ENCODE measurements at places on chromosomes 2 and 18.

DNA sequence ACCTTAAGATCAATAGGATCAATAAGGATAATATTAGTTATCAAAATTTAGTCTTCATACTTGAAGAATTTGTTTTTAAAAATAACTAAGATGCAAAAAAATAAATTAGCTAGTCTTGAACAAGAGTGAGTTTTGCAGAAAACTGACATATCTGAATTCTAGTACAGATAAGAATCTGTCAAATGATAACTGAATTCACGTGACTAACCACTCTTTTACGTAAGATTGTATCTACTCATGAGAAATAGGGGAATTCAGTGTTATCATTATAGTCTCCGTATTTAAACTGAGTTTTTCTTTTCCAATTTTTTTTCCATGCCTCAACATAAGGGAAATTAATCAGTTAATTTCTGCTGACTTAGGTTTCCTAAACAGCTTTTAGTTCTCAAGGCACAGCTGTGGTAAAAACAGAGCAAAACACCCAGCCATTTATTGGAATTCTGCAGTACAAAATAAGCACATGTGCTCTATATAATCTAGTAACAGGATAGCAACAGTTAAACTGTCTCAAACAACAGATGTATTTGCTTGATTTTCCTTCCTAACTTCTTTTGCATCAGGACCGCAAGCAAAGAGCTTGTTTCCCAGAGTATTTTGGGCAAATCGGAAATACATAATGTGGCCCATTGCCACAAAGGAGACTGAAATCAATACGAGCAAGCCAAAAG, 19.1 kb downstream of the SLC40A1 start:
- no peaks in the 10 kb centered on the region for H3K27me3 ChIP-seq
- H3K36me3 ChIP-seq: no peaks in the 10 kb centered on the region
- H3K4me3 ChIP-seq: no peak overlapping the region
- DNase-seq: no peak
- H3K4me1 ChIP-seq: peaks cover 38% of the 10 kb centered on the region

- H3K27ac ChIP-seq: no peak overlapping the region
- no peak for DNase-seq
- H3K4me3 ChIP-seq: no peak overlapping the region
- H3K36me3 ChIP-seq: no peaks in the 10 kb centered on the region
- H3K27me3 ChIP-seq: no peaks in the 10 kb centered on the region
Measured at GRCh38 chr2:59232394-59233165, 991.5 kb upstream of the FANCL start.

DNA sequence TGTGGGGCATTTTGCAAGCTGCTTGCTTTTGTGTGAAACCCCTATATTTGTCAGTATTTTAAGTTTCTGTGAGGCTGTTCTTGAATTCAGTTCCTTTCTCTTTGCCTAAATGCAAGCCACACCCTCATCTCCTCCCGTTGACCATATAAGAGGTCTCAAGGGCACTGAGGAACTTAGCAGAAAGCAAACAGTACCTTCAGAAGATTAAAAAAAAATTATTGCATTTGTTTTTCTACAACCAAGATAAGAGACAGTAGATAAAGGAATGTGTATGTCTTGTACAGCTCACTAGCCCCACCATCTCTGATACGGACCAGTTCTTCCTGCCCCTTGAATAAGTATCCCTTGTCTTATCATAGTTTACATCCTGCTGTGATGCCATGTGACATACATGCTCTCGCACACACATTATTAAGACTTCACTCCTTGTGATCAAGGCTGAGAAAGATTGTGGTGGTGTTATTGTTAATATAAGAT, 64.2 kb downstream of the NPAS2 start:
- no peaks in the 10 kb centered on the region for H3K27me3 ChIP-seq
- no peak for DNase-seq
- no peaks in the 10 kb centered on the region for H3K36me3 ChIP-seq
- peaks cover 15% of the 10 kb centered on the region for H3K4me1 ChIP-seq
- no peak overlapping the region for H3K4me3 ChIP-seq

GRCh38 chr18:54717673-54718407, 110.4 kb upstream of the RAB27B start:
- H3K27me3 ChIP-seq: no peaks in the 10 kb centered on the region
- H3K27ac ChIP-seq: no peak overlapping the region
- H3K4me1 ChIP-seq: no peaks in the 10 kb centered on the region
- no peaks in the 10 kb centered on the region for H3K36me3 ChIP-seq
- DNase-seq: no peak
- no peak overlapping the region for H3K4me3 ChIP-seq

GRCh38 chr2:1642993-1643619, 101.2 kb downstream of the PXDN start:
- H3K36me3 ChIP-seq: no peaks in the 10 kb centered on the region
- DNase-seq: no peak
- no peaks in the 10 kb centered on the region for H3K4me1 ChIP-seq
- H3K4me3 ChIP-seq: no peak overlapping the region
- no peaks in the 10 kb centered on the region for H3K27me3 ChIP-seq

- no peak overlapping the region for H3K4me3 ChIP-seq
- no peak for DNase-seq
- H3K36me3 ChIP-seq: no peaks in the 10 kb centered on the region
- peak overlapping the region; percentile 20 for H3K27ac ChIP-seq
- H3K27me3 ChIP-seq: peaks cover 3% of the 10 kb centered on the region
Measured at GRCh38 chr2:23380562-23381065, 4.4 kb upstream of the KLHL29 start.

GRCh38 chr2:111705239-111705638, 178.8 kb downstream of the ANAPC1 start:
- H3K27ac ChIP-seq: no peak overlapping the region
- no peak overlapping the region for H3K4me3 ChIP-seq
- no peaks in the 10 kb centered on the region for H3K27me3 ChIP-seq
- DNase-seq: no peak

- H3K4me1 ChIP-seq: peaks cover 11% of the 10 kb centered on the region
- H3K36me3 ChIP-seq: no peaks in the 10 kb centered on the region
- no peaks in the 10 kb centered on the region for H3K27me3 ChIP-seq
- H3K27ac ChIP-seq: no peak overlapping the region
- peak; percentile 17 for DNase-seq
- no peak overlapping the region for H3K4me3 ChIP-seq
Measured at GRCh38 chr2:233974530-233975071, 57.4 kb downstream of the TRPM8 start.

- no peak for DNase-seq
- no peak overlapping the region for H3K4me3 ChIP-seq
- H3K36me3 ChIP-seq: no peaks in the 10 kb centered on the region
- no peaks in the 10 kb centered on the region for H3K27me3 ChIP-seq
- no peak overlapping the region for H3K27ac ChIP-seq
Measured at GRCh38 chr18:8003878-8004675, 437.0 kb downstream of the PTPRM start.

DNA sequence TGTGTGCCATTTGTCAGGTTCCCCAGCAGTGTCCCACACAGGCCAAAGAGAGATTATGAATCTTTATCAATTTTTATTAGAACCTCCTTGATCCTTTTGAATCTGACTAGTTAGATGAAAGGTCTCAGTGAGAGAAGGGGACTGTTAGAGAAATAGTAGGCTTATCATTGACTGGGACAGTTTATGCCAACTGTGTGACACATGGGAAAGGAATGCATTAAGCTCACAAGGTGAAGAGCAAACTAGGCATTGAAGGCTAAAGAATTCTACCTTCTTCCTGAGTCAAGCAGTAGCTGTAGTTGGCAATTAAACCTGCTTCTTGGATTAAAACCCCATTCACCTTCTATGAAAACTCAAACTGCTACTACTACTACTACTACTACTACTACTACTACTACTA, 389.6 kb upstream of the CDH19 start:
- H3K4me3 ChIP-seq: no peak overlapping the region
- no peaks in the 10 kb centered on the region for H3K27me3 ChIP-seq
- DNase-seq: no peak
- no peak overlapping the region for H3K27ac ChIP-seq
- no peaks in the 10 kb centered on the region for H3K36me3 ChIP-seq

- no peak for DNase-seq
- H3K4me3 ChIP-seq: no peak overlapping the region
- H3K36me3 ChIP-seq: no peaks in the 10 kb centered on the region
- no peak overlapping the region for H3K27ac ChIP-seq
- H3K4me1 ChIP-seq: no peaks in the 10 kb centered on the region
Measured at GRCh38 chr2:165391791-165392190, 77.7 kb upstream of the CSRNP3 start.

- no peaks in the 10 kb centered on the region for H3K36me3 ChIP-seq
- no peak overlapping the region for H3K27ac ChIP-seq
- H3K4me3 ChIP-seq: no peak overlapping the region
- DNase-seq: no peak
- H3K4me1 ChIP-seq: no peaks in the 10 kb centered on the region
Measured at GRCh38 chr2:216242365-216242764, 129.9 kb downstream of the MARCHF4 start.

DNA sequence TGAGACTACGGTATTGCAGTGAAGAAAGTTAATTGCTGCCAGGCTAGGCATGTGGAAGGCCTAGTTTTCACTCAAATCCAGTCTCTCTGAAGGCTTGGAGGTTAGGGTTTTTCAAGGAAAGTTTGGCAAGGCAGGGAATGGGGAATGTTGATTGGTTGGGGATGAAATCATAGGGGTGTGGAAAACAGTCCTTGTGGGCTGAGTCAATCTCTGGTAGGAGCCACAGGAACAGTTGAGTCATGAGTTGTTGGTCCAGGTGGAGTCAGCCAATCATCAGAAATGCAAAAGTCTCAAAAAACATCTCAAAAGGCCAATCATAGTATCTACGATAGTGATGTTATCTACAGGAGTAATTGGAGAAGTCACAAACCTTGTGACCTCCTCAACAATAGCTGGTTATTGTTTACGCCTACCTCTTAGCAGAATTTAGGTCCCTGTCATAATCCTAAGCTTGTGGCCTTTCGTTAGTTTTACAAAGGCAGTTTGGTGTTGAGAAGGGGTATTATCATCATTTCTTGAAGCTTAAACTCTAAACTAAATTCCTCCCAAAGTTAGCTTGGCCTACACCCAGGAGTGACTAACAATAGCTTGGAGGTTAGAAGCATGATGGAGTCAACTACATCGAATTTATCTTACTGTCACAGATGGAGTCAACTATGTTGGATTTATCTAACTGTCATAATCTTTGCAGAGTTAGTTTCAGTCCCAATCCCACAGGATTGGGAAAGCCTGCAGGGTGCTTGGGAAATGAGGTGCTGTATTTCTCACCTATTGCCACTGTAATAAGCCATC, 33.7 kb upstream of the APCDD1 start:
- H3K36me3 ChIP-seq: no peaks in the 10 kb centered on the region
- H3K27me3 ChIP-seq: no peaks in the 10 kb centered on the region
- DNase-seq: no peak

- H3K27ac ChIP-seq: peak overlapping the region; percentile 46
- H3K4me1 ChIP-seq: peaks cover 44% of the 10 kb centered on the region
- no peaks in the 10 kb centered on the region for H3K27me3 ChIP-seq
- DNase-seq: no peak
- no peak overlapping the region for H3K4me3 ChIP-seq
- no peaks in the 10 kb centered on the region for H3K36me3 ChIP-seq
Measured at GRCh38 chr2:9771101-9771449, 72.2 kb upstream of the TAF1B start.

DNA sequence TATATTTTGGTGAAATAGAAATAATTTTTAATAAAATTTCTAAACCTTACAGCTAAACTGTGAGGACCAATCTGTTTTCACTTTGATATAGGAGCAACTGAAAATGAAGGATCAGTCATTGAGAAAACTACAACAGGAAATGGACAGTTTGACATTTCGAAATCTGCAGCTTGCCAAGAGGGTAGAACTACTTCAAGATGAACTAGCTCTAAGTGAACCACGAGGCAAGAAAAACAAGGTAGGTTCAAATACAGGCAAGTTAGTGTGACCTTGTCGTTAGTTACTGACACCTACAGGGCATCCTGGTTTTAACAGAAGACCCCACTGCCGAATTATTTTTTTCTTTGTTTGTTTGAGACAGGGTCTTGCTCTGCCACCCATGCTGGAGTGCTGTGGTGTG, 75.5 kb upstream of the STON1 start:
- no peaks in the 10 kb centered on the region for H3K4me1 ChIP-seq
- no peaks in the 10 kb centered on the region for H3K36me3 ChIP-seq
- H3K27ac ChIP-seq: no peak overlapping the region
- DNase-seq: no peak
- H3K4me3 ChIP-seq: no peak overlapping the region
- no peaks in the 10 kb centered on the region for H3K27me3 ChIP-seq

GRCh38 chr18:33157893-33158292, 282.6 kb downstream of the CCDC178 start:
- H3K27ac ChIP-seq: no peak overlapping the region
- DNase-seq: no peak
- H3K27me3 ChIP-seq: no peaks in the 10 kb centered on the region
- no peaks in the 10 kb centered on the region for H3K36me3 ChIP-seq
- H3K4me3 ChIP-seq: no peak overlapping the region

- peaks cover 3% of the 10 kb centered on the region for H3K36me3 ChIP-seq
- no peak for DNase-seq
- no peaks in the 10 kb centered on the region for H3K27me3 ChIP-seq
Measured at GRCh38 chr2:239970004-239970623, 55.0 kb downstream of the NDUFA10 start.

DNA sequence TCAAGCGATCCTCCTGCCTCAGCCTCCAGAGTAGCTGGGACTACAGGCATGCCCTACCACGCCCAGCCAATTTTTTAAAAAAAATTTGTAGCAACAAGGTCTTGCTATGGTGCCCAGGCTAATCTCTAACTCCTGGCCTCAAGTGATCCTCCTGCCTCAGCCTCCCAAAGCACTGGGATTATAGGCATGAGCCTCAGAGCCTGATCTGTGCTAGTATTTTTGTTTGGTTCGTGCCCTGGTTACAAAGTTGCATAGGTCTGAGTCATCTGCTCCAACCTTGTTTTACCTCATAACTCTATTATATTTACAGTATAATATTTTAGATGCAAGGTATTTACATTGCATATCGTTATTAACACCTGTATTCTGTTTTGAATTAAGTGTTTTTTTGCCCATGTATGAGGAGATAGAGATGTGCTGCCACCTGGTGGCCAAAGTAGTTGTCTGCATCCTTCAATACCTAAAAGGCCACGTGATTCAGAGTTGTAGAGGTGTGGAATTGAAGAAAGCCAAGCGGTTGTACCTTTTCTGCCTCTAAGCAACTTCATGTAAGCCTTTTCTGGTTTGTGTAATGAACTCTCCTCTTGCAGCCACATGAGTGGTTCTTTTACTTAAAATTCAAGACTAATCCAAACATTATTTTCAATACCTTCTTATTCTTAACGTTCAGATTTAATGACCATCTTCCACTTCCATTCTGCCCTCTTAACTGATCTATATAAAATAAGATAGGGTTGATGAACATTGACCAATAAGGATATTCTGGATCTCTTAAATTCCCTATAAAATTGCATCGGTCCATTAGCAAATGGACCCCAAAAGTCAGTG, 19.9 kb upstream of the CABYR start:
- DNase-seq: peak; percentile 77
- H3K27ac ChIP-seq: no peak overlapping the region
- no peaks in the 10 kb centered on the region for H3K36me3 ChIP-seq
- no peaks in the 10 kb centered on the region for H3K4me1 ChIP-seq
- no peak overlapping the region for H3K4me3 ChIP-seq

DNA sequence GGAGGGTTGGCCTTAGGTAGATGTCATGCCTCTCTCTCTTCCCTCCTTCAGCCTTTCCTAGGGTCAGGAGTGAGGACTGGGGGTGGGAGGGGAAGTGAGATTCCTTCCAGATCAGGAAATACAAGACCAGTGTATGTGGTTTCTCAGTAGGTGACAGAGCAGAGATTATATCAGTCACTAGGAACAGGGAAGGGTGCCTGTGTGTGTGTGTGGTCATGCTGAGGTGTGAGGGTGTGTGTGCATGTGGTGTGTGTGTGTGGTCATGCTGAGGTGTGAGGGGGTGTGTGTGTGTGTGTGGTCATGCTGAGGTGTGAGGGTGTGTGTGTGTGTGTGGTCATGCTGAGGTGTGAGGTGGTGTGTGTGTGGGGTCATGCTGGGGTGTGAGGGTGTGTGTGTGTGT, 259.8 kb downstream of the LOXHD1 start:
- no peaks in the 10 kb centered on the region for H3K27me3 ChIP-seq
